Glutamatergic neuron (in vitro differentiated cells): ENCODE measurements at places on chromosomes 7 and 10. TPM values are rescaled to one million over a fixed set of nuclear protein-coding genes. Genes with fewer than 3 reads are reported as not detected.

Gene EPHA1
- total RNA-seq = 4.7 TPM

- DNase-seq = no peak
Measured at GRCh38 chr7:128176696-128177095, 64.4 kb upstream of the LEP start.

GRCh38 chr7:51451751-51452476 is 135.3 kb upstream of the COBL start:
- peak; percentile 60 for DNase-seq

Gene TSPAN12
- total RNA-seq = 6.0 TPM

Gene NAT16
- 2.4 TPM for total RNA-seq

Gene SLC26A5
- total RNA-seq = not detected

Gene EBF3
- total RNA-seq = 544 TPM

- DNase-seq = no peak
Measured at GRCh38 chr7:16393862-16394422, 27.4 kb downstream of the CRPPA start.

DNA sequence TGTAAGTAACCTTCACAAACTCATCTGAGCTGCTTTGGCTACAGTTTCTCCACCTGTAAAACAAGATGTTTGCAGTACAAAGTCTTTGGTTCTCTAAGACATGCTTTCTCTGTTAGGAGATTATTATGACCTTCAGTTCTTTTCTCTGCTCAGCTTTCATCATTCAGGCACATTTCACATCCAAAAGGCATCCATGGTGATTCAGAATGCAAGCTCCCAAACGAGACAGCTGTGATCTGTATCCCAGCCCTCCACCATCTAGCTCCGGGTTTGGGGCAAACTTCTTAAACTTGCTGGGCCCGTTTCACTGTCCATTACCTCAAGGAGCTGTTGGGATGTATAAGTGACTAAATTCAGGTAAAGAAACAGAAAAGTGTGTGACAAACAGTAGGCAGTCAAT is 95.8 kb upstream of the COL1A2 start:
- DNase-seq = no peak

- no peak for DNase-seq
Measured at GRCh38 chr10:87534173-87534858, 29.6 kb downstream of the MINPP1 start.

Gene NEUROG3
- not detected for total RNA-seq

DNA sequence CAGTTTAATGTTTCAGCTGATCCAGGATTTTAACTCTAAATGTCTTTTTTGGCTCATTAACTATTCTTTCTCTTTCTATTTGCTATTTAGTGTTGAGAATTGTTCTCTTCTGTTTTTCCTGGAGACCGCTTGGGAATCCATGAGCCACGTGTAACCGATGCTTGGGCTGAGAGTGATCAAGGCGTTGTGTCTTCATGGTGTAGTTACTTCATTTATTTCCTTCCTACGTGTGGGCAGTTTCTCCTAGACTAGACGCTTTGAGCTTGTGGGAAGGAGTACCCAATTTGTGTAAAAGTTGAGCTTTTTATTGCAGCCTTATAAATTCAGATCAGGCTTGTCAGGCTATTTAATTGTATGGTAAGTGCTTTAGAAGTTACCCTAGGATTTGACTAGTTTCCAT is 2.9 kb downstream of the EIF3B start:
- DNase-seq = no peak

Gene FBXW4
- 25.8 TPM for total RNA-seq

DNA sequence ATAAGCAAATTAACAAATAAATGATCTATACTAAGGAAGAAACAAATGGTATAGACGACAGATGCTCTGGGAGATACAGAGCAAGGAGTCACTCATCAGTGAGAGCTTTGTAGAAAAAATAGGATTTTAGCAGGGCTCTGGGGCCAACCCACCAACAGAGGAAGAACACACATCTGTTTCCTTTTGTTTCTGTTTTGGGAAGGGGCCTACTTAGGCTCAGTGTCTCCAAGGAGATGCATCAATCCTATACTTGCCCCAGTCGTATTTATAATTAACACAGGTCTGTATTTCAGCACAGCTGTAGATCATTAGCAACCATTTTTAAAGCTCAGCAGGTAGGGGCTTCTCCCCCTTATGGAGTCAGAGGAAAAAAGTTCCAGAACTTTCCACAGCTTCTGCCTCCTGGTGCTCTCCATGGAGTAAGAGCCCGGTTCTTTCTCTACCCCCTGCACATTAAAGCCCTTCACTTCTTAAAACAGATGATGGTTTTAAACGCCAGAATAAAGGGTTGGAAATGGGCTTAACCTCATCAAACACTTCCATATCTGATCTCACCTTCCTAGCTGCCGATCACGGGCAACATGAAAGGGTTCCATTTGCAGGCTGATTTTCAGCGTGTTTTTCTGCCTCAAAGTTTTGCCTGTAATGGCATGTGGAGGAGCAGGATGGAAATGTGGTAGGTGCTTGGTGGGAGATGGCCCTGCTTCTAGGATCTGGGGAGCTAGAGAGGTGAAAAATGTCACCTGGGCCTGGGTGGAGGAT is 291.7 kb downstream of the TCF7L2 start:
- DNase-seq = no peak

- no peak for DNase-seq
Measured at GRCh38 chr7:16071246-16071857, 350.0 kb downstream of the CRPPA start.

DNA sequence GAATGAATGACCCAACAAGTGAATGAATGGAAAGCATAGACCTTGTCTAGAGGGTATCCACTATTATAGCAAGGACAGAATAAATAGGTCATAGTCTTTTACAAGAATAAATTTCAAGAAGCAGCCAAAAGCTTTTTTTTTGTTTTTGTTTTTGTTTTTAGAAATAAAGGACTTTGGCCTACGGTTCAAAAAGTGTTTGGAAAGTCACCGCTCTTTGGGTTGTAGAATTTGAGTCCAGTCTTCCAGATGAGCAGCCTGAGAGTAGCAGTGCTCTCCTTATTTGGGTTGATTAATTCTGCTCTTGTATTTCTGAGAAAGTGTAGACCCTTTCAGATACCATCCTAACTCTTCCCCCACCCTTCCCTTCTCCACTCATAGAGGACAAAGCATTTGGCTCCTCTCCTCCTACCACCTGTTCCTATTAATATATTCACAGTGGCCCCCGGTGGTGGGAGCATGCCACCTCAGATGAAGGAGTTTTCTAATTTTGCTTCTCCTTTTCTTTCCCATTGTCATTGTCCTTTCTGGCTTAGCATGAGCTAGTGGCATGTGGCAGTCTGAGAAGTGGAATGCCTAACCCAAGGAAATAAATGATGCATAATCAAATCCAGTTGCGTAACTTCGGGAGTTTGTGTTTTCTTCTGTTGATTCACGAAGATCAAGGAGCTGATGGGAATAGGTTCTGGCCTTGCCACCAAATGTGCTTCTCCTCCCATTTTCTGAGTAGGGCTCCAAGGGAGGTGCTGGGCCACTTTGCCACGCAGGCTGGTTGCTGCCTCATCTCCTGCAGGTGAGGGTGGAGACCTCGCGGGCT is 114.7 kb downstream of the CHN2 start:
- DNase-seq = no peak

GRCh38 chr10:123986736-123987135 is 95.1 kb upstream of the CPXM2 start:
- DNase-seq = no peak

DNA sequence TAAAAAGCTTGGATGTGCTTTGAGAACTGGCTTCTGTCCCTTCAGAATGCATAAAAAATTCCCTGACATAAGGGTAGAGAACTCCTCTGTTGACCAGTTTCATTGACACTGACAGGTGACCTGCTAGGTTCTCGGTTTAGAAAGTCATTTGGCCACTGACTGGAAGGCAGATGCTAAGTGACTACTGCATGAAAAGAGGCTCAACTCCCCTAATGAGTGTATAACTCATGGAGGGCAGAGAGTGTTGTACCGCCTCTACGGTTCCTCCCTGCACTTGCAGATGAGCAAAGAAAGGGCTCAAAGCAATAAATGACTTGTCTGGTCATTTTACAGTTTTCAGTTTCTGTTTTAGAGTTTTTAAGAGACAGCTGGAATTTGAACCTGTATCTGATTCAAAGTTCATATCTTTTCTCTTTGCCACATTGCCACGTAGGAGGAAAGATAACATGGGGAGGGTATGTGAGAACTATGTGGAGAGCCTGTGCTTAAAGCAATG is 2.9 kb upstream of the FGL2 start:
- no peak for DNase-seq

- no peak for DNase-seq
Measured at GRCh38 chr7:33039257-33039902, 23.2 kb downstream of the NT5C3A start.

GRCh38 chr10:79984851-79985250 is 35.9 kb upstream of the SFTPD start:
- DNase-seq = no peak

Gene FAM180A
- total RNA-seq = not detected

Gene FASTK
- total RNA-seq = 64.7 TPM
